ENCODE measurements at places on chromosomes 2 and 18.

DNA sequence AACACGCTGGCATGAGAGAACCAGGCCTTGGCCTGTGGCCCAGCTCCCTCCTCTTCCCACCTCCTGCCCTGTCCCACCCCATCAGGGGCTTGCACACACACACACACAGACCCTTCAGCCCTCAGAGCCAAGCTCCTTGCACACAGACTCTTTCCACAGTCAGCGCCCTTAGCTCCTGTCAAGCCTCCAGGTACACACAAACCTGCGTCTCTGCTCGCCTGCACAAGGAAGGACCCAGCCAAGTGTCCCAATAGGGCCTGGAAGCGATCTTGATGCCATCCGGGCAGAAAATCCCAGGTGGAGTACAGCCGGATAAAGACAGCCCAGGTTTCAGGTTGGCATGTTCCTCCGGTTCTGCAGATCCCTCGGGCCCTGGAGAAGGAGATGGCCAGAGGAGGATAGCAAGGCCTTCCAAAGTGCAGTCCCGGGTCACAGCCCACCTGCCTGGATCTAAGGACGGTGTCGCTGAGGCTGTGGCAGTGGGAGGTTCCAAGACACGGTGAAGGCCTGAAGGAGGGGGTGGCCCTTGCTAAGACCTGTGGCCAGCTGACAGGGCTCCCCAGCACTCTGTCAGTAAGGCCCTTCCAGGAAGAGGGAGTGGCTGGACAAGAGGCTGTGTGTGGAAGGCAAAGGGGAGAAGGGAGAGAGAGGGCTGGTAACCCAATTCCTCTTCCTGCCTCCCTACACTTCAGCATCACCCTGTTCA lies 18.5 kb upstream of the STEAP3 start:
- no peak for DNase-seq

- DNase-seq: no peak
Measured at GRCh38 chr2:39845460-39846146, 66.5 kb upstream of the THUMPD2 start.

- DNase-seq: no peak
Measured at GRCh38 chr2:15812187-15812780, 128.1 kb upstream of the MYCN start.

DNA sequence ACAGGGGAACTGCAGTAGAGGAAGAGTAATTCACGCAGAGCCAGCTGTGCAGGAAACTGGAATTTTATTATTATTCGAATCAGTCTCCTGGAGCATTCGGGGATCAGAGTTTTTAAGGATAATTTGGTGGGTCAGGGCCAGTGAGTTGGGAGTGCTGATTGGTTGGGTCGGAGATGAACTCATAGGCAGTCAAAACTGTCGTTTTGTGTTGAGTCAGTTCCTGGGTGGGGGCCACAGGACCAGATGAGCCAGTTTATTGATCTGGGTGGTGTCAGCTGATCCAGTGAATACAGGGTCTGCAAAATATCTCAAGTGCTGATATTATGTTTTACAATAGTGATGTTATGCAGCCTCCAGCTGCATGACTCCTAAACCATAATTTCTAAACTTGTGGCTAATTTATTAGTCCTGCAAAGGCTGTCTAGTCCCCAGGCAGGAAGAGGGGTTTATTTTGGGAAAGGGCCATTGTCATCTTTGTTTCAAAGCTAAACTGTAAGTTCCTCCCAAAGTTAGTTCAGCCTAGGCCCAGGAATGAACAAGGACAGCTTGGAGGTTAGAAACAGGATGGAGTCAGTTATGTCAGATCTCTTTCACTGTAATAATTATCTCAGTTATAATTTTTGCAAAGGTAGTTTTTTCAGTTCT lies 67.0 kb downstream of the ASAP2 start:
- DNase-seq: no peak

GRCh38 chr18:59721211-59721610 lies 24.0 kb upstream of the CCBE1 start:
- no peak for DNase-seq

Data from T follicular helper cell (primary cell).